Anterior cingulate cortex (tissue), 58 donors: ENCODE measurements at places on chromosomes 11 and 22.

DNA sequence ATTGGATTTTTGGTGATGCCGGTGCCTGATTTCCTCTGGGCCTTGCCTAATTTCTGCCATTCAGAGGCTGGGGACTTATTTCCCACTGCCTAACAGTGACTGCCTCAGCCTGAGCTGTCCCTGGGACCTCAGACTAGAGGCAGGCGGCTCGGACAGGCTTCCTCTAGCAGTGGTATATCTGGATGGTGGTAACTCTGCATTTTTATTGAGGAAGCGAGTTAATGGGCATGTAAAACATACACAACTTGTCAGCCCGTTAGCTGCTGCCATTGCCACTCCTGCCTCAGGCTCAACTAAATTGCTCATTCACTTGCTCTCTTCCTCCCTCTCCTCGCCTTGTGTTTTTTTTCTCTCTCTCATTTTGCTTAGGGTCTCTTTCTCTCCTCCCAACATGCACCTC, 561.6 kb downstream of the BUD13 start:
- DNase-seq, result no peak

DNA sequence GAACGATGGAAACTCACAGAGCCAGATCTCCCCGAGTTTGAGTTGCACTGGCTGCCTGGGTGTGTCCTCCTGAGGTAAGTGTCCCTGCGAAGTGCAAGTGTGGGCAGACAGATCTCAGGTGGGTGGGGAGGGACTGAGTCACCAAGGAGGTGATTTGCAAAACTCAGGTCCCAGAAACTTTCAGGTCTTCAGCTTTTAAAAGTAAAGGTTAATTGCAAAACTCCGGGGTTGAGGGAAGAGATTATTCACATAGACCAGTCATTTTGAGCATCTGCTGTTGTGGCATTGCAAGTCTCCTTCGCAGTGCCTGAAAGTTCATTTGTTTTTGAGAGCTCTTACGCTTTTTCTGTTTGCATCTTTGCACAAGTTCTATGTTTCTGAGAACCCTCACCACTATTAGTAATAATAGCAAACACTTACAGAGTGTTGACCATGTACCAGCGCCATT, 7.1 kb downstream of the CD44 start:
- no peak for DNase-seq

DNA sequence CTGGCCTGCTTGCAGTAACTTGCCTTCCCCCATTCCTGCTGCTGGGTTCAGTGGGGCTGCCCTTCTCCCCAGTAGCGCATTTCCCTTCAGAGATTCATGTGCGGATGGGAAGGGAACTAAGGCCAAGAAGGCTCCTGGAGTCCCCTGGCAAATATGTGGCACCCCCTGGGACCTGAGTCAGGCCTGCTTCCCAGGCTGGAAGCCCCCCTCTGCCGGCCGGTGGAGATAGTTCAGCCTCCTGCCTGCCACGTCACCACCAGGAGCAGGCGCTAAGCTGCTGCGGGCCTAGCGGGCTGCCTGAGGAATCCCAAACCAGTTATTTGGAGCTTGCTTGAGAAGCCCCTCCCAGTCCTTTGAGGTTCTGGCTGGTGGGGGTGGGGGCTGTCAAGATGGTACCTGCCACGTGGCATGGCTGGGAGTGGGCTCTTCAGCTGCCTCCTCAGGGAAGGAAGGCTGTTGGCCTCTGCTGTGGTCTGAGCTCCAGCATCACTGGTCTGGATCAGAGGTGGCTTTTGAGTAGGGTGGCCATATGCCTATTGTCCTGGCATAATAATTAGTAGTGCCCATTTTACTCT, 2.0 kb downstream of the SERPINH1 start:
- no peak for DNase-seq

GRCh38 chr22:22195265-22196017, 49.1 kb upstream of the VPREB1 start:
- DNase-seq, result no peak

DNA sequence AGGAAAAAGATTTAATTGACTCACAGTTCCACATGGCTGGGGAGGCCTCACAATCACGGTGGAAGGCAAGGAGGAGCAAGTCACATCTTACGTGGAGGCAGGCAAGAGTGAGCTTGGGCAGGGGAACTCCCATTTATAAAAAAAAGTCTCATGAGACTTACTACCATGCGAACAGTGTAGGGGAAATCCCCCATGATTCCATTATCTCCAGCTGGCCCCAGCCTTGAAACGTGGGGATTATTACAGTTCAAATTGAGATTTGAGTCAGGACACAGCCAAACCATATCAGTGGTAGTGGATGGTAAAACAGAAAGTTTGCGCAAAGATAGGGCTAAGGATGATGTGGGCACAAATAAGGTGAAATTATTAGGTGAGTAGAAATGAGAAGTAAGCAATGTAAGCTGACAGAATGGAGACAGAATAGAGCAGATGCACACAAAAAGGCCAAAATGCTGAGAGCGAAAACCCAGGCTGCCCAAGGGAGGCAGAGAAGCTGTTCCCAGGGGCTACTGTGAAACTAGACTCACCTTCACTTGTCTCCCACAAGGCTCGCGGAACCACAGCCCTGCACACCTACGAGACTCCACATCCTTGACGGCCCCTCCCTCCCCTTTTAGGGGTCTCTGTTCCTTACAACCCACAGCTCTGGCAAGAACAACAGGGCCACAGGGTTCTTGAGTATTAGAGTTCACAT, 377.6 kb downstream of the CADM1 start:
- DNase-seq, result no peak

DNA sequence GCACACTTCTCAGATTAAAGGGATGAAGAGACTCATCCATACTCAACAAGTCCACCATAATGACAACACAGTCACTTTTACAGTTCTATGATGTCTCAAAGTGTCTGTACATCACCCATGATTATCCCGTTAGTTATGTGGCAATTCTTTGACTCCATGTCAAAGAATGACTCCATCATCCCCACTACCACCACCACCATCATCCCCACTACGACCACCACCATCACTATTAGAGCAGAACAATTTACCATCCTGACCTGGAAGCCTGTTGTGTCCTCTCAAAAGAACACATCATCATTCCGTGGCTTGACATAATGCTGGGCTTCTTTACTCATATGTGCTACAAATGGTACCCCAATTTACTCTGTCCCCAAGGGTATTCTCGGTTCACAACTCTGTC, 13.7 kb downstream of the PRR5L start:
- no peak for DNase-seq

- DNase-seq, result no peak
Measured at GRCh38 chr11:43747130-43747802, 66.7 kb downstream of the HSD17B12 start.

- no peak for DNase-seq
Measured at GRCh38 chr11:8341996-8342395, 78.3 kb upstream of the LMO1 start.

- DNase-seq, result no peak
Measured at GRCh38 chr11:45267052-45267451, 19.1 kb downstream of the SYT13 start.

DNA sequence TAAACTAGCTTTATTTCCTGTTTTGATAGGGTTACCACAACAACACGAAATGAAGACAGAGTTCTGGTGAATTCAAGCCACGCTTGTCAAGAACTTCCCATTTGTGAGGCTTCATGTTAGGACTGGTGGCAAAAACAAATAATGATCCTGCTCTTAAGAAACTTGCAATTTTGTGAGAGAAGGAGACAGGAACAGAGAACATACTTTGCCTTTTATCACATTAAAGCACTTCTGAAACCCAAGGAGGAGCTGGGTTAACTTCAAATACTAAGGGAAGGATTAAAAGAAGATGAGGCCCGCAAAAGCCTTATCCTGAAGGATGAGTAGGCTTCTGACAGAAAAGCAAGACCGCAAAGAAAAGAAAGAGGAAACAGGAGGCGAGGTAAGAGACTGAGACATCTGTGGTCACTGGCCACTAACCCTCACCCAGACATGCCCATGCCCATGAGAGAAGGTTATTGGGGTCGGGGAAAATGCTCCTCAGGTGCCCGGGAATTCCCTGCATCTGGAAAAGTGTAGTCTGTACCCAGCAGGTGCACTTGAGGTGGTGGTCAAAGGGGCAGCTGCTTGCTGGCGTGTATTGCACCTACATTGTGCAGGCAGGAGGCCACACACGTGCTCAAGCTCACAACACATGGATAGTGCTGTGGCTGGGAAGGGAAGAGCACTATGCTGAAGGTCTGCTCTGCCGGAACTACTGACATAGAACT, 50.5 kb downstream of the MAPK1 start:
- DNase-seq, result no peak

- DNase-seq, result no peak
Measured at GRCh38 chr11:115939104-115939730, 435.0 kb upstream of the CADM1 start.

DNA sequence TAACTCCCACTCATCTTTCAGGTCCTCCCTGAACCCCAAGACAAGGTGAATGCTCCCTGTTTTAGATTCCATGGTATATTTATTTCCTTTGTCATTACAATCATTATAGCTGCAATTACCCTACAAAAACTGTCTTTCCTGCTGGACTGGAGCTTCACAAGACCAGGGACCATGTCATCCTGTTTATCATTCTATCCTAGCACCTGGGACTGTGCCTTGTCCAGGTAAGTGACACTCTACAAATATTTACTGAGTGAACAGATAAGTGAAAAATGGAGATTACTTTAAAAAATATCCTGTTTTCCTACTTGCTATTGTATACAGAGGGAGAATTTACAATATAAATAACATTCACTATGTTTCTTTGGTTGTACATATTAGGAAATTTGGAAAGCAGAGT, 22.5 kb upstream of the ELF5 start:
- no peak for DNase-seq

DNA sequence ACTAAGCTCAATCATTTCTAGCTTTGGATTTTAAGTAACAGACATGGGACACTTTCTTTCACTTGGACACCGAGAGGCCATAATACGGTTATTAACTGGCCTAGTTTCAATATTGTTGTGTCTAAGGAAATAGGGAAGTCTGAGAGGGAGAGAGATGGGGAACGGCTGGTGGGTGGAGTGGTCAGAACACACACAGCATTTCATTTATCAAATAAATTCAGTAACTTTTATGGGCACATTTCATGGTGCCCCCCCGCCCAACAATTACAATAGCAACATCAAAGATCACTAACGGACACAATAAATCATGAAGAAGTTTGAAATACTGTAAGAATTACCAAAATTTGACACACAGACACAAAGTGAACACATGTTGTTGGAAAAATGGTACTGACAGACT, 10.7 kb downstream of the PRPF19 start:
- DNase-seq, result no peak

- DNase-seq, result no peak
Measured at GRCh38 chr11:36104660-36104992, 160.8 kb downstream of the LDLRAD3 start.

GRCh38 chr22:22085702-22086500, 103.3 kb upstream of the TOP3B start:
- DNase-seq, result no peak

DNA sequence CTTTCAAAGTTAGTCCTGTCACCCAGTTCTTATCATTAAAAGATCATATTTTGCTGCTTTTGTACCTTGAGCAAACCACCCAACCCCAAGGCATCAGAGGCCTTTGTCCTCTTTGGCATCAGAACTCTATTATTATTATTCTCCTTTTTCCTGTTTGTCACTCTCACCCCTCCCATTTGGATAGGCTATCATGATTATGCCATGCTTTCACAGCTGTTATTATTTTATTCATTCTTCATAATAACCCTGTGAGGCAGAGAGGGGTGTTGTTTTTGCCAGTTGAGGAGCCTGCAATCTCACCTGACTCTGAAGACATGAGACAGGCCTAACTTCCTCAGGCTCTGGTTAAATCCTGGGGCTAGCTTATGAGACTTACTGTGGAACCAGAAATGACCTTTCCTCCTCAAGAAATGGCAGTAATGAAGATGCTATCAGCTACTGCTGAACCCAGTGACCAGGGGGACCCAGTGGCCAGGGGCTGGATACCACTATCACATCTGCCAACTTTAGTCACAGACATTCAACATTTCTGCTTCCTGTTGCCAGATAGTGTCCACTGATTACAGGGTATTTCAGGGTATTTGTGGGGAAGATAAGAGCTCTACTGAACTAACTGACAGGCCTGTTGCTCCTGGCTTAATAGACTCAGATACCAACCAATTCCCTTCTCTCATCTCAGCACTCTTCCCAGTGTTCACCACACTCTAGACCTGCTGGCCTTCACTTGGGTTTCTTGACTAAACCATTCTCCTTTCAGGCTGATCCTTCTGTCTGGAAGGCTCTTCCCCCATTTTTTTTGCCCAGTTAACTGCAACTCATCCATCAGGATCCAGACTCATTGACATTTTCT, 11.8 kb upstream of the SWAP70 start:
- DNase-seq, result no peak

DNA sequence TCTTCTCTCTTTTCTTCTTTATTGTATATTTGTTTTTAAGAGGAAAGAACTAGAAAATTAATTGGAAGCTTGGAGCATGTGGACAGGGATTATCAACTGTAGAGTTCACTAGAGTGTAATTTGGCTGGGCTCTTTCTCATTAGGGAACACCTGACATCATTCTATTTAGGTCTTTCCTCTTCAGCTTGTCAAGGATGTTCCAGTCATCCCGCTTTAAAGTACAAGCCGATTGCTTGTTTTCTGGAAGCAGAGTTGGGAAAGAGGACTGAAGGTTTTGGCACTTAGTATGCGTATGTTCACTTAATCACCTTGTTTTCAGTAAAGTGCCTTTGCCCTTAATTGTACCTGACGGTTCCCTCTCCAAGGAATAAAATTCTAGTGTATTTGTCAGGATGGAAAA, 111.6 kb downstream of the WNT11 start:
- DNase-seq, result no peak

DNA sequence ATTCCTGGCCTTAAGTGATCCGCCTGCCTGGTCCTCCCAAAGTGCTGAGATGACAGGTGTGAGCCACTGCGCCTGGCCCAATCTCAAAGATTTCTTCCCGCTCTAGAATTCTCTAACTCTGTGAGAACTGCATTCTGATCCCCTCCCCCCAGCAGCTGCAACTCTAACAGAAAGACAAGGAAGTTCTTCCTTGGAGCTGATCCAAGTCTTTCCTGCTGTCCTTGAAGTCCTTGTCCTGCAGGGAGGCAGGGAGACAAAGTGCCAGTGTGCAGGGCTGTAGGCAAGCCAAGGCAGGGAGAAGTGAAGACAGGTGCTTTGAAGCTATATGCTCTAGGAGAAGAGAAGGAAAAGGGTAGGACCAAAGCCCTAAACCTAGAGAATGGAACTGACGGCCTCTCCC, 9.5 kb upstream of the GGA1 start:
- DNase-seq, result no peak

- no peak for DNase-seq
Measured at GRCh38 chr11:17076517-17077239, 789 bp downstream of the RPS13 start.

GRCh38 chr22:17882727-17883126, 108.5 kb upstream of the BID start:
- DNase-seq, result no peak

DNA sequence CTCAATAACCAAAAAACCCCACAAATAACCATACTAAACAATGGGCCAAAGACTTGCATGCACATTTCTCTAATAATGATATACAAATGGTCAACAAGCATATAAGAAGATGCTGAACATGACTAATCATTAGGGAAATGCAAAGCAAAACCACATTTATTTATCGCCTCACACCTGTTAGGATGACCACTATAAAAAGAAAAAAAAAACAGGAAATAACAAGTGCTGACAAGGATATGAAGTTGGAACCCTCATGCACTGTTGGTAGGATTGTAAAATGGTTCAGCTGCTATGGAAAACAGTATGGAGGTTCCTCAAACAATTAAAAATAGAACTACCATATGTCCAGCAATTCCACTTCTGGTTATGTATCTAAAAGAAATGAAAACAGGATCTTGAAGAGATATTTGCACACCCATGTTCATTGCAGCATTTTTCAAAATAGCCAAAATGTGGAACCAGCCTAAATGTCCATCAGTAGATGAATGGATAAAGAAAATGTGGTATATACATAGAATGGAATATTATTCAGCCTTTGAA, 66.2 kb downstream of the AMBRA1 start:
- no peak for DNase-seq

- DNase-seq, result no peak
Measured at GRCh38 chr11:114315749-114316368, 19.7 kb downstream of the NNMT start.
